Left renal pelvis (tissue), 4 donors: ENCODE measurements at places on chromosomes 6 and 20.

- DNase-seq = no peak
Measured at GRCh38 chr6:168828800-168829199, 387.8 kb downstream of the SMOC2 start.

DNA sequence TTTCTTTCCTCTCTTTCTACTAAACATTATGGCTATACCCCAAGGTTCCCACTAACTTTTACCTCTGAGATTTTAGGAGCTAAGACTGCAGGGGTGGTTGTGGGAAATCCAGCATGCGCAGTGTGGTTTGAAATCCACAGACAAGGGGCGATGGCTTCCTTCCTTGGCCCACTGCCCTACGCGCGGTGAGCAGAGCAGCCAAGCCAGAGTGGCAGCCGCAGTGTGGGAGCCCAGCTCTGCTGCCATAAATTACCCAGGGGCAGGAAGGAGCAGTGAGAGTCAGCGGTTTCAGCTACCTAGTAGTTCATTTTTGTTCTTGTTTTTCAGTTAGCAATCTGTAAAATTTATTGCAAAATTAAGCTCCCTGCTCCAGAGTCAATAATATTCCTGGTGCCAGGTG, 101.4 kb downstream of the BMP2 start:
- DNase-seq = no peak

- no peak for DNase-seq
Measured at GRCh38 chr20:33092361-33092760, 12.9 kb downstream of the BPIFB4 start.

GRCh38 chr6:68159433-68159832, 475.6 kb upstream of the ADGRB3 start:
- no peak for DNase-seq

- DNase-seq = no peak
Measured at GRCh38 chr6:162702446-162702845, 25.1 kb downstream of the PRKN start.

DNA sequence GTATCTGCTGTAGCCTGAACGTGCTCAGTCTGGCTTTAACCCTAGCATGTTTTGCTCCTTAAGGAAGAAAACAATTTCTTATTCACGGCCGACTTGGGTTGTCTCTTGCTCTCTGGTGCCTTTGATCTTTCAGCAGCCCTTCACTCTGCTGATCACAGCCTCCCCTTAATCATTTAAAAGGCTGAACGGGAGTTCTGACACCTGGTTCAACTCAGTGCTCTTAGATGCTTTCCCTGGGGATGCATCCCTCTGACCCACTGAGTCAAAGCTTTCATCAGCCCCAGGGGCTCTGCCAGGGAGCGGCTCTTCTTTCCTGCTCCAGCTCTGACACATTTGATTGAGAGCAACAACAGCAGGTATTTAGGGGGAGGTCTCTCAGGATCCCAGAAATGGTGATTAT, 79.0 kb upstream of the FYN start:
- DNase-seq = no peak

GRCh38 chr6:101845172-101845571, 451.7 kb downstream of the GRIK2 start:
- DNase-seq = no peak

- DNase-seq = no peak
Measured at GRCh38 chr6:142819603-142820337, 125.2 kb downstream of the HIVEP2 start.

- DNase-seq = no peak
Measured at GRCh38 chr6:139256087-139256486, 35.7 kb downstream of the TXLNB start.

DNA sequence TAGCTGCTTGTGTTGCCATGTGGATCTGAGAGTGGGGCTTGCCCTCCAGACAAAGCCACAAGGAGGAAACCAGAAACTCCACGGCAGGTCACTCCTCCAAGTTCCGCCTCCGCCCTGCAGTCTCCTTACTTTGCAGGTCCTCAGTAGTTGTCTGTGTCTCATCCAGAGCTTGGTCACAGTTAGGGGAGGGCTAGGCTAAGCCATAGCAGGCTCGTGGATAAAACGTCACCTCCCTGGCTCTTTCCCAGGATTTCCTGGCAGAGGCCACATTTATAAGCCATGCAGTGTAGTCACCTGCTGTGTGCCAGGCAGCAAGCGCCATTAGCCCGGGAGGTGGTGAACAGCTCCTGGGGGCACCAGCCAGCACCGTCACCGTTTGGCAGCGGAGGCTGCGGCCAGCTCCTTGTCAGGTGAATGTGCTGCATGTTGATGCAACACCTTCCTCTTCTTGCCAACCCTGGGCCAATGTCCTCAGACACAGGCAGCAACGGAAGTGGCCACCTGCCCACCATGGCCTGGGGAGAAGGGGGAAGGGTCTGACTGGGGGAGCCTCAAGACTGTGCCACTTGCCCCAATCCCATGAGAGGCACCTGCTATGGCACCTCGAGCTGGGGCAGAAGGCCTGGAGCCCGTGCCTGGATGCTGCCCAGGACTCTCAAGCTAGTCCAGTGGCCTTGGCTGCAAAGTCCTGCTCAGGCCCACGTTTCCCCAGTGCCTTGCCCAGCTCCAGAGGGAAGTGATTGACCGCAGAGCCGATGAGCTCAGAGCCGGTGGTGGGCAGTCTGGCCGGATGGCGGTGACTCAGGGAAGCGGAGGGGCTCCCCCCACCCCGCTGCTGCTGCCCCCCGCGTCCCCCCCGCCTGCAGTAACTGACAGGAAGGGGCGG, 39.0 kb upstream of the SLCO4A1 start:
- DNase-seq = no peak

- DNase-seq = no peak
Measured at GRCh38 chr6:135054226-135054568, 425 bp downstream of the HBS1L start.
